CD4-positive, CD25-positive, alpha-beta regulatory T cell (primary cell): ENCODE measurements at places on chromosomes 6 and 20. TPM values are rescaled to one million over a fixed set of nuclear protein-coding genes. Genes with fewer than 3 reads are reported as not detected.
A peak's percentile ranks its signal among the peaks of the same experiment; 100 is the strongest.

Gene CST2
- not detected for polyA plus RNA-seq

Gene TCP11
- not detected for polyA plus RNA-seq

Gene DNMT3B
- 0.14 TPM for polyA plus RNA-seq

Gene TRIM31
- not detected for polyA plus RNA-seq

Gene SPDEF
- polyA plus RNA-seq = not detected

Gene RNF5
- polyA plus RNA-seq = 117 TPM

GRCh38 chr6:135851442-135852271 is at the start of gene PDE7B:
TSS of gene PDE7B (plus strand) at chr6:135851701.
- no peak within 1 kb of the TSS for H3K27ac ChIP-seq
- peak within 1 kb of the TSS; percentile 68 for H3K4me3 ChIP-seq
- no peaks in the 10 kb centered on the region for H3K36me3 ChIP-seq

GRCh38 chr6:4346659-4347333 is 211.4 kb upstream of the ECI2 start:
- no peak overlapping the region for H3K27ac ChIP-seq
- no peak for DNase-seq
- H3K4me3 ChIP-seq = no peak overlapping the region
- no peaks in the 10 kb centered on the region for H3K36me3 ChIP-seq

DNA sequence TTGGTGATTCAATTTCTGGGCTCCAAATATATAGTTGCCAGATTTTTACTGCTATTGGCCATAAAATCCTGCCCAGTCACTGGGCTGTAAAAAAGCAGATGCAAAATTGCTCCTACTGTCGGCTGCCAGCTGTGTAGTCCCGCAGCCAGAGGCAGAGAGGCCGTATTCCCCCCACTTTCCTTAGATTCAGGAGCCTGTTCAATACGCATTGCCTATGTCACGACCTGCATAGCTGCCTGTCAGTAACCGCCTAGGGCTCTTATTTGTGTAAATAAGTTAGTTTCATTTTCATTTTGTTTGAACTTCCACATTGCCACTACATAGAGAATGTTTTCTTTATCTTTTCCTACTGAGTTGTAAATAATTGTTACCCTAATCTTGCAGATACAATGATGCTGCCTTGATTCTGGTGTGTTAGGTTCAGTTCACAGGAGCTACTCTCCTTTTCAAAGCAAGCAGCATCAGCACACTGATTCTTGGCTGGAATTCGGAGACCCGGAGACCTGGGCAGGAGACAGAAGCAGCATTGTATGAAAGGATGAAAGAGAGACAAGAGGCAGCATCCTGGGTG is 46.0 kb upstream of the UST start:
- H3K27me3 ChIP-seq = no peaks in the 10 kb centered on the region
- H3K36me3 ChIP-seq = no peaks in the 10 kb centered on the region
- no peak for DNase-seq
- H3K4me3 ChIP-seq = peak overlapping the region; percentile 84
- peak overlapping the region; percentile 5 for H3K27ac ChIP-seq

GRCh38 chr6:121668259-121668658 is 232.8 kb downstream of the GJA1 start:
- no peak overlapping the region for H3K27ac ChIP-seq
- H3K4me1 ChIP-seq = no peaks in the 10 kb centered on the region
- DNase-seq = no peak
- H3K4me3 ChIP-seq = no peak overlapping the region

- H3K4me1 ChIP-seq = no peaks in the 10 kb centered on the region
- DNase-seq = no peak
- H3K4me3 ChIP-seq = no peak overlapping the region
- peaks cover 2% of the 10 kb centered on the region for H3K27me3 ChIP-seq
- no peaks in the 10 kb centered on the region for H3K36me3 ChIP-seq
- H3K27ac ChIP-seq = no peak overlapping the region
These were observed 33.3 kb upstream of the ZFP64 start for GRCh38 chr20:52224920-52225319.

- H3K4me3 ChIP-seq = no peak overlapping the region
- no peaks in the 10 kb centered on the region for H3K4me1 ChIP-seq
- DNase-seq = no peak
- H3K27me3 ChIP-seq = no peaks in the 10 kb centered on the region
These were observed 513.2 kb upstream of the MAN1A1 start for GRCh38 chr6:119862719-119863118.

DNA sequence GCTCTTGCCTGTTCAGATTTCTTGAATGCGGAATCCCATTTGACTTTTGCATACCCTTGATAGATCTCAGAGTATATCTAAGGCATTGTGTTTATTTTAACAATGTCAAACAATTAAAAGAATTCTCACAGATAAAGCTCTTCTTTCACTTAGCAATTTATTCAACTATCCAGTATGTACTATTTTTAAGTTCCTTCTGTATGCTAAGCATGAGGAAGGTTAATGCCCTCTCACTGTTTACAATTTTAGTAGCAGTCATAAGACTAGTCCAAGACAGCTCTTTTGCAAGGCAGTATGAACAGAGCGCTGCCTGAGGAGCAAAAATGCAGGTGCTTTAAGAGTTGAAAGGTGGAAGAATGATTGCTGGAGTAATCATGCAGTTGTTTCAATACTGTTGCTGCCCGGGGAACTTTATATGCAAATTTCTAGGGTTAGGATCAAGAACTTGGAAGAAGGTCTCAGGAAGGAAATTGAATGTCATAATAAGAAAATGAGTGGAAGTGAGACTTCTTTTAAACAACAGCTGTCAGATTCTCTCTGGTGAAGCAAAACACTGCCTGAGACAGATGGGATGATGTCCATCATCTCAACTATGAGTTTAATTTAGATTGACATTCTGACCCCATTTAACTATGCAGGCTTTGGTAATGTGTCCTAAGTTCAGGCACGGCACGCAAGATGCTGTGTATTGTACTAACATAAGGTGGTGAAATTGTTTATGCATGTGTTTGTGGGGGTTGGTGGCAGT is 1303.5 kb upstream of the CITED2 start:
- H3K27ac ChIP-seq = no peak overlapping the region
- H3K27me3 ChIP-seq = no peaks in the 10 kb centered on the region
- no peaks in the 10 kb centered on the region for H3K4me1 ChIP-seq
- no peak overlapping the region for H3K4me3 ChIP-seq
- no peaks in the 10 kb centered on the region for H3K36me3 ChIP-seq

DNA sequence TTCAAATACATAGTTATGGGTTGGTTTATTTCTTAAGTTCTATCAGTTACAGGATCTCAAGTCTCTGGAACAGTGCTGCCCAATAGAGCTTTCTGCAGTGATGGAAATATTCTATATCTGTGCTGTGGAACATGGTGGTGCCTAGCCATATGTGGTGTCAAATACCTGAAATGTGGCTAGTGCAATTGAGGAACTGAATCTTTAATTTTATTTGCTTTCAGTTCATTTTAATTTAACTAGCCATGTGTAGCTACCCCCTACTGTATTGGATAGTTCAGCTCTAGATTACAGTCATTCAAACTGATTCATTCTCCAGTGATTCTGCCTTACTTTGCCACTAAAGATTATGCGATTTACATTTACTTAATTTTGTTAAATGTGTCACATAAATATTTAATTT is 503.2 kb downstream of the CDKAL1 start:
- H3K4me3 ChIP-seq = no peak overlapping the region
- DNase-seq = no peak
- no peaks in the 10 kb centered on the region for H3K36me3 ChIP-seq
- no peak overlapping the region for H3K27ac ChIP-seq
- no peaks in the 10 kb centered on the region for H3K4me1 ChIP-seq
- no peaks in the 10 kb centered on the region for H3K27me3 ChIP-seq

- H3K4me3 ChIP-seq = no peak overlapping the region
- H3K27me3 ChIP-seq = no peaks in the 10 kb centered on the region
- peaks cover 11% of the 10 kb centered on the region for H3K36me3 ChIP-seq
- no peak for DNase-seq
- no peaks in the 10 kb centered on the region for H3K4me1 ChIP-seq
These were observed 187.6 kb downstream of the DTNBP1 start for GRCh38 chr6:15475261-15475660.

DNA sequence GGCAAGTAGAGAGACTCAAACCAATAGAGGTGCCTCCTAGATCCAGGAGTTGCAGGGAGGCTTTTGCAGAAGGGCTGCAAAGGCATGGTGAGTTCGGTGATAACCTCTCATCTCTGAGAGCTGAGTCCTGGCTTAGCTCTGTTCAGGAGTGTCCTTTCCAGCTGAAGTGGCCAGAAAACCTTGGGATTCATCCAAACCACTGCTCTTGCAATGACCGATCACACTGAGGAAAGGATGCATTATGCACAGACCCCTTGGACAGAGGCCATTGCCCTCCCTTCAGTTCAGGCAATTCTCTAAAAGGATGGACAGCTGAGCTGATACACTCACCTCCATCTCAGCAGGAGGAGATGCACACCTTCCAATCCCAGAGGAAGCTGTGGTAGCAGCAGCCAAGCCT is 158.8 kb upstream of the ENPP5 start:
- no peak for DNase-seq
- no peak overlapping the region for H3K27ac ChIP-seq
- H3K4me3 ChIP-seq = no peak overlapping the region
- no peaks in the 10 kb centered on the region for H3K4me1 ChIP-seq
